ENCODE measurements at places on chromosomes 4 and X.
A peak's percentile ranks its signal among the peaks of the same experiment; 100 is the strongest.

GRCh38 chrX:97882306-97882705 lies 998.6 kb downstream of the RPA4 start:
- DNase-seq = no peak

DNA sequence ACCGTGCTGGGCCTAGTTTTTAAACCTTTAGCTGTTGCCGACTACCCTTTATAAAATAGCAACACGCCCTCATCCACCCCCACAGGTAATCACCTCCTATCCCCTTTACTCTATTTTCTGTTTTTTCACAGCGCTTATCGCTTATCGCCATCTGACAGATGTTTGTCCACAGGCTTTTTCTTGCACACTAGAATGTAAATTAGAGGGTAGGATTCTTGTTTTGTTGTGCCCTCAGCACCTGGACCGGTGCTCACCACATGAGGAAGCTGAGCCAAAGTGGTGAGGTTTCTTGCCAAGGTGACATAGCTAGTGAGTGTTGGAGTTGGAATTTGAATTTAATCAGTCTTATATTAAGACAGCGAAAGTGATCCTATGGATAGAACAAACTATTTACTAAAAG lies 2.9 kb upstream of the RBBP7 start:
- no peak for DNase-seq

GRCh38 chrX:107836958-107837357 lies 11.3 kb downstream of the MID2 start:
- no peak for DNase-seq

- no peak for DNase-seq
Measured at GRCh38 chr4:180827232-180828009, 1415.8 kb upstream of the TENM3 start.

DNA sequence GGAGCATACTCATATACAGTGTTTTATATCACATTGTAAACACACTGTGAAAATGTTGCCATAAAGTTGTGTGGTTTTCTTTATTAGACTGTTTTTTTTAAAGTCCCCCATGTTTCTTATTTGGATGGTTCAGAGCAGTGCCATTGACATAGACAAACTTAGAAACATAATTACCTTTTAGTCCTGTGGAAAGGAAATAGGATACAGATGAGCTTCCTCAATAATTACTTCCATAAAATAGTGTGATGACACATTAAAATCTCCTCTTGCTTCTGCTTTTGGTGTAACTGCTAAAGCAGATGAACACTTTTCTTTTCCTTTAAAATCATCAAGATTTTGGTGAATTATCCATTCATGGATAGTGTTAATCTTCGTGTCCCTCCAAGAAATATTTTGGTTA lies 52.9 kb upstream of the LIMCH1 start:
- DNase-seq = no peak

- DNase-seq = no peak
Measured at GRCh38 chrX:39253551-39253950, 452.3 kb downstream of the MID1IP1 start.

GRCh38 chr4:138555584-138555983 lies 313.4 kb upstream of the SLC7A11 start:
- DNase-seq = no peak

- no peak for DNase-seq
Measured at GRCh38 chr4:52977252-52977651, 115.1 kb downstream of the RASL11B start.

- no peak for DNase-seq
Measured at GRCh38 chr4:175891851-175892250, 79.8 kb upstream of the GPM6A start.

DNA sequence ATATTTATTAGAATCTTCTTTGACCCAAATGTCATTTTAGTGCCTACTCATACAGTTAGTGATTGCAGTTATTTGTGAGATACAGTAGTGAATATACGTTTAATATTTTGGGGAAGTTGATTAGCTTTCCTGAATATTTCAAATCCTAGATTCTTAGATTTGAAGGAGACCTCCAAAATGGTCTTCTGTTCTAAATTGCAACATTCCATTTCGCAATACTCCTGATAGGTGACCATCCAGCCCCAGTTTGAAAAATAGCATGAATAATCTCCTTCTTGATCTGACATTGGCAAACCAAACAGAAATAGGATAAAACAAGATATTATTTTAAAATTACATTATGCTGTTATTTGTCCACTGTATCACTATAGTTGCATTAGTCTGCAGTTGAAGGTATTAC lies 505.6 kb downstream of the GRID2 start:
- DNase-seq = no peak

- no peak for DNase-seq
Measured at GRCh38 chr4:77074381-77074831, 1.4 kb downstream of the CCNI start.

GRCh38 chr4:145886871-145887240 lies 51.8 kb downstream of the ZNF827 start:
- no peak for DNase-seq

GRCh38 chr4:10622728-10623127 lies 61.8 kb downstream of the CLNK start:
- no peak for DNase-seq

GRCh38 chr4:53195815-53196661 lies 169.8 kb downstream of the SCFD2 start:
- DNase-seq = no peak

DNA sequence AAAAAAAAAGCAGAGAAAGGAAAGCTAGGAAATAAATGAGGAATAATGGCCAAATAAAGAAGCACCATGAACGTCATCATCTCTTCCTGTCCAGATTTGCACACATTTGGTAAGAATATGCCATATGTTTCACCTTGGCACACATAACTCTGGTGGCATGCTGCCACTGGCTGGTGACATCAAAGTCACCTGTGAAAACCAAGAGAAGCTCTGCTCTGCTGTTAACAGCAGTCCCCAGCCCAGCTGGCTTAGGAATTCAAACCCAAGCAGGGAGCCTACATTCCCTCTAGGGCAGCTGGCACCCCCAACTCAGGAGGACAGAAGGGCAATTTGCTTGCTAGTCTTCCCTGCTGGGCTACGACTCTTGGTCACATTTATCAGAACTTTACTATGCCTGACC lies 77.6 kb downstream of the RASL11B start:
- DNase-seq = no peak

DNA sequence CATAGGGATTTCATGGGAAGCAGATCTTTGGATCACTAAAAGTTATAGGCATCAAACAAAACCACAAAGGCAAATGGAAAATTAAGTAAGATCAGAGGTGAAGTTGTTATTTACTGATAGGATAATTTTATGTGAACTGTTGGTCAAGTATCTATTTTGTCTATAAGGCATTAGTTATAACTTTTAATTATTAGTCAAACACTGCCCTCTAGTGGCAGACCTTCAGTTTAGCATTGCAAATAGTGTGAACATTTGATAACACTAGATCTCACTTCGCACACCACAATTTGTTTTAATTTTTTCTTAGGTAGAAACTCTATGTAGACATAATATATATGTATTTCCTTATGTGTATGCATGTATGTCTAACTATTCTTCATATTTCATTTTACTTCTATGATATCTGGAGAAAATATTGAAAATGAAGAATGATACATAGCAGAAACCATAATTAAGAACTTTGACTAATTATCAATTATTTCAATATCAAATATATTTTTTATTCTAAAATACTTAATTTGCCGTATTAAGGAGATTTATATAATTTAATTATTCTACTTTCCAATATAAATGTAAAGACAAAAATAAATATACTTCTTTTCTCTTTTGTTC lies 214.5 kb upstream of the TACR3 start:
- DNase-seq = no peak

GRCh38 chr4:170083541-170083940 lies 6.2 kb downstream of the AADAT start:
- no peak for DNase-seq

- no peak for DNase-seq
Measured at GRCh38 chr4:166252487-166253402, 379.7 kb downstream of the TLL1 start.

DNA sequence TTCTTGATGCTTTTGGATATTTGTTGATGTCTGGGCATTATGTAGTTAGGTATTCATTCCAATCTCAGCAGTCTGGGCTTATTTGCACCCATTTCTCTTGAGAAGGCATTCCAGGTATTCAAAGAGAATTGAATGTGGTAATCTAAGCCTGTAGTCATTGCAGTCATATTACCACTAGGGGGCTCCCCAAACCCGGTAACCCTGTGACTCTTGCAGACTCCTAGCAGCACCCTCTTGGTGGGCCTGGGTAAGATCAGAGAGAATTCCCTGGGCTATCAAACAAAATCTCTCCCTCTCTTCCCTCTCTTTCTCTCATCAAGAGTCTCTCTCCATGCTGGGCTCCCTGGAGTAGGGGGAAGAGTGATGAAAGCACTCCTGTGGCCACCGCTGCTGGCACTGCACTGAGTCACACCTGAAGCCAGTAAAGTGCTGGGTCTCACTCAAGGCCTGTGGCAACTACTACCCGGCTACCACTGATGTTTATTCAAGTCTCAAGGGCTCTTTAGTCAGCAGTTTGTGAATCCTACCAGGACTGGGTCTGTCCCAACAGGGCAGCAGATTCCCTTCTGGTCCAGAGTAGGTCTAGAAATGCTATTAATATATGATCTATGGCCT lies 187.7 kb upstream of the NUDT10 start:
- DNase-seq = no peak

DNA sequence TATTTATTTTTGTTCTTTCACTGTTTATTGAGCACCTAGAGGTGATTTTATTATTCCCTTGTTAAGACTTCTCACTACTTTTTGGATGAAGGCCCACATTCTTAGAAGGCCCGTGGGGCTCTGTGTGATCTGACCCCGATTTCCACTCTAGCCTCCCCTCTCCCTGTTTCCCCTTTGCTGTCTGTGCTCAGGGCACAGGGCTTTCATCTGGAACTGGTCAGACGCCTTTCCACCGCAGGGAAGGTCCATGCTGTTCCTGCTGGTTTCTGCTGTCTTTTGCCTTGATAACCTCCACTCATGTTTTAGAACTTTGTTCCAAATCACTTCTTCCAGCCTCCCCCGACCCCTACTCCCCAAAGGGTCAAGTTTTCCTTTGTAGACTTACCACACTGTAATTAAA lies 31.3 kb upstream of the ANAPC4 start:
- no peak for DNase-seq

DNA sequence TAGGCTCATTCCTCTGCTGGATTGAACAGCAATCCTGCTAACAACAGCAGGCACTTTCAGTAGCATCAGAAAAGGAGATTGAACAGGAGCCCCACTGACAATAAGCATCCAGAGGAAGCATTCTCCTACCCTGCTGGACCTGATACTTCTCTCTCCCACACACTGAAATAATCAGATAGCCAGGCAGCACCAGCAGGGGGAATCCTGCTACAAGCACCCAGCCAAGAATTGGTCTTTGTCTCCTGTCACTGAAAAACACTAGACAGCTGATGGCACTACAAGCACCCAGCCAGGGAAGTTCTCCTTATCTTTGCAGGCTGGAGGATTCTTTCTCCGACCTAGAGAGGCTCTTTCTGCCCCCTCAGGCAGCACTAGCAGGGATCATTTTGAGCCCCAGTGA lies 444.3 kb upstream of the GRIA3 start:
- no peak for DNase-seq

GRCh38 chr4:48296365-48296764 lies 26.7 kb upstream of the TEC start:
- DNase-seq = no peak

DNA sequence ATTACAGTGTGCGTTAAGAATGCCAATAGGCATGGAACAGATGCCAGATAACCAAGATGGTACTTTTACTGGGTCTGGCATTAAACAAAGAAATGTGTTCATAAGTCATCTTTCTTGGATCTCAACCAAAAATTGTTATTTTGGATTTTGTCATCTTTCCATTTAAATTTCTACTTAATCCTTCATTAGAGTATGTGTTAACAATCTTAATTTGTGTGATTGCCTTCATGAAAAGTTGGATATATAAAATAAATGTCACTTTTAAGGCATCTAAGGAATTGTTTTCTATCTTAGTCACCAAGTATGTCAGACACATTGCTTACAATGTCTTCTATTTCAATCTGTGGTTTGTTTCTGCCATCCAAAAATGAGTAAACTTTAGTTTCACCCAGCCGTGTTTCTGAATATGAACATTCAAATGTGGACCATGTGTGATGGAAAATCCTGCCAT lies 87.5 kb downstream of the PALLD start:
- DNase-seq = no peak

DNA sequence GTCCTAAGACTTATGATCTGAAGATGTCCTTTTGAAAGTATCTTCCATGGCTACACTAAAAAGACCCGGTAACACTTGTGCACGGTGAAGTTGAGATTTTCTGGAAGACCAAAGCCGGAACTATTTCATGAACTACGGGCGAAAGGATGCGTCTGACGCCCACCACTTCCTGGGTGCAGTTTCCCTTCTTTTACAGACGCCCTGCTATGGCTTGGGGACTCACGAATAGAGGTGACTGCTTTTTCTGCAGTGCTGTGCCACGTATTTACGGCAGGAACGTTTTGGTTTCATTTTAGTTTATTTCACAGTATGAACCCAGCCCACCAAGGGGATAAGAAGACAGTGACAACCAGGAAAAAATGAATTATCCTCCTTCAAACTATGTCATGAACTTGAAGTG lies 180.4 kb downstream of the AFAP1 start:
- DNase-seq = peak; percentile 30

DNA sequence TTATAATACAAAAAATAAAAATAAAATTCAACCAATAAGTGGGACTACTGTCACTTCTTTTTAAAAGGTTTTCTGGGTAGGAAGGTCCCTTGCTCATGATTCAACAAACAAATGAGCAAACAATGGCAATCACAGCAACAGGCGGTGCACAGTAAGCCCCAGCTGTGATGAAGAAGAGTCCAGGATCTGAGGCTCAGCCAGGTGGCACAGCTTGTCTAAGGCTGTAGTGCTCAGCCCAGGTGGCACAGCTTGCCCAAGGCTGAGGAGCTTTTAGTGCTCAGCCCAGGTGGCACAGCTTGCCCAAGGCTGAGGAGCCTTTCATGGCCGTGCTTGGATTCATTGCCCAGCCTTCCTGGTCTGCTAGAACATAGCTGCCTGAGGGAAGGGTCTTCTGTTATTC lies 75.0 kb downstream of the ZFYVE28 start:
- no peak for DNase-seq

GRCh38 chrX:150352581-150352980 lies 10.5 kb upstream of the MAMLD1 start:
- DNase-seq = no peak

- no peak for DNase-seq
Measured at GRCh38 chrX:130561930-130562329, 160.1 kb downstream of the RBMX2 start.

DNA sequence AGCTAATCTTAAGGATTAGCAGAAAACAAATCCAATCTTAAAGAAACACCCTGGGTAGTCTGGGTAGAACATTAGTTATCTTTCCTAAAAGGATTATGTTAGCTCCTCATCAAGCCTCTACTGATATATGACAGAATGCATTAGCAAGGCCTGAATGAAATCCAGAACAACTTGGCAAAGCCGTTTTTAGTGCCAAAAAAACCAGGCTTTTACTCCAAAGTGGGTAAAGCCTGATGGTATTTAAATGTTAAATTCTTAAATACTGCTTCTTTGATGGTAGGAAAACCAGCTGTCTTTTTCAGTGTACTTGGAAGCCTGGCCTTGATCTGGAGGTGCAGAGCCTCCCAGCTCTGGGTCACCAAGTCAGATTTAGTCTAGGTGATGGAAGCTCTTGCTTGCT lies 120.4 kb downstream of the GATB start:
- DNase-seq = no peak

All from stimulated activated CD8-positive, alpha-beta memory T cell treated with anti-CD3 and anti-CD28 coated beads, Interleukin-4, amount 100 ng/mL, for 24 hours (primary cell).